ENCODE measurements at places on chromosomes 1 and 21. TPM values are rescaled to one million over a fixed set of nuclear protein-coding genes. Genes with fewer than 3 reads are reported as not detected.
A peak's percentile ranks its signal among the peaks of the same experiment; 100 is the strongest.

- H3K4me3 ChIP-seq, result no peak overlapping the region
- H3K4me1 ChIP-seq, result peaks cover 20% of the 10 kb centered on the region
- H3K27me3 ChIP-seq, result no peaks in the 10 kb centered on the region
- H3K27ac ChIP-seq, result peak overlapping the region; percentile 64
Observed at GRCh38 chr1:227357171-227357926, 39.1 kb upstream of the CDC42BPA start.

- H3K27me3 ChIP-seq, result no peaks in the 10 kb centered on the region
- peaks cover 3% of the 10 kb centered on the region for H3K4me1 ChIP-seq
- no peaks in the 10 kb centered on the region for H3K36me3 ChIP-seq
- H3K27ac ChIP-seq, result no peak overlapping the region
Observed at GRCh38 chr1:6059866-6060265, 14.2 kb downstream of the KCNAB2 start.

Gene AVPR1B
- total RNA-seq, result not detected

- DNase-seq, result no peak
- no peaks in the 10 kb centered on the region for H3K27me3 ChIP-seq
- no peak overlapping the region for H3K27ac ChIP-seq
- H3K4me3 ChIP-seq, result no peak overlapping the region
Observed at GRCh38 chr1:1185101-1185765, 11.6 kb downstream of the TTLL10 start.

DNA sequence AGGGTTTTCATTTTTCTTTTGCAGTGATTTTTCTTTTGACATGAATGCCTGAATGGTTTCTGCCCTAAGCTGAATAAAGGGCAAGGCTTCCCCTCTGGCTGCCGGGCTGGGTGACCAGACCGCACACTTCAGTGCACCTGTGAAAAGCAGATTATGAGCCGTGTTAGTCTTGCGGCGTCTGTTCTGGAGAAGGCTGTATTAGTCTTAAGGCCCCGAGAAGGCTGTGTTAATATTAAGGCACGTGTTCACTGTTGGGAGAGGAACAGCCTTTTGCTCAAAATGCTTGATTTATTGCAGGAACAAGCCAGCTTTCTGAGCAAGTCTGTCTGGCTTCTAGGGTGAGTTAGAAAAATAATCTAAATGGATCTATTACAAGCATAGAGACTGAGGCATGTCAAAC, 54.7 kb upstream of the DNAH14 start:
- H3K27me3 ChIP-seq, result peaks cover 14% of the 10 kb centered on the region
- H3K27ac ChIP-seq, result no peak overlapping the region
- H3K36me3 ChIP-seq, result no peaks in the 10 kb centered on the region
- H3K4me1 ChIP-seq, result no peaks in the 10 kb centered on the region
- H3K4me3 ChIP-seq, result no peak overlapping the region

- no peak overlapping the region for H3K27ac ChIP-seq
- H3K36me3 ChIP-seq, result peaks cover 22% of the 10 kb centered on the region
- H3K4me1 ChIP-seq, result peaks cover 8% of the 10 kb centered on the region
Observed at GRCh38 chr21:15820852-15821379, 91.1 kb downstream of the USP25 start.

Gene C1QC
- 12.9 TPM for total RNA-seq

GRCh38 chr1:229146647-229147046, 124.3 kb upstream of the RAB4A start:
- no peak overlapping the region for H3K27ac ChIP-seq

DNA sequence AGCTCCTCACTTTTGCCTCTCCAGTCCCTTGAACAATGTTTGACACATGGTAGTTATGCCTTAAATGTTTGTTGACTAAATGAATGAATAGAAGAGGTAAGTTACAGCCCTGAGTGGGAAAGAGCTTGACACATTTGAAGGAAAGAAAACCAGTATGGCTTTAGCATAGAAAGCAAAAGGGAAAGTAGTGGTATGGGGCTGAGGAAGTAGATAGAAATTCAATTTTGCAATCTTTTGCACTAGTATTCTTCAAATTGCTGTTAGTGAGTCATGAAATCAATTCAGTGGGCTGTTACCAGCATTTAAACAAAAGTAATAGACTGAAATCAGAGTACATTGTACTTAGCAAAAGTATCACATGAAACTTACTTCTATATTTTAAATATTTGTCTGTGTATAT, 21.1 kb downstream of the PLA2G4A start:
- H3K27me3 ChIP-seq, result no peaks in the 10 kb centered on the region
- H3K36me3 ChIP-seq, result no peaks in the 10 kb centered on the region
- H3K4me1 ChIP-seq, result no peaks in the 10 kb centered on the region

Gene DCLRE1B
- total RNA-seq, result 1.4 TPM

DNA sequence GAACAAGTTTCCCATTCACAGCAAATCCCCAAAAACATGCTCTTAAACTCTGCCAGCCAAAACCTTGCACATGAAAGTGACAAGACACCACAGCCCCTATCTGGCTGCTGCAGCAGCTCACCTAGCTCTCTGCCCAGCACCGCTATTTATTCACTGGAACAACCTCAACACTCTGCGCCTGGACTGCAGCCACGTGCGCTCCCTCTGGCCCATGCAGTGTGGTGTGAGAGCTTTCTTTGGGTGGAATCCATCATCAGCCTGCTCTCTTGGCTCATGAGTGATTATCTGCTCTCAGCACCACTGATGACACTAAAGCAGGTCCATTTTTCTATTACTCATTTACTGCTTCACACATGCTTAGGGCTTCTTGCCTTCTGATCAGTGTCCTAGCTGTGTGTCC, 11.4 kb downstream of the KCNJ6 start:
- no peaks in the 10 kb centered on the region for H3K4me1 ChIP-seq
- H3K4me3 ChIP-seq, result no peak overlapping the region
- no peaks in the 10 kb centered on the region for H3K27me3 ChIP-seq
- no peaks in the 10 kb centered on the region for H3K36me3 ChIP-seq

- no peaks in the 10 kb centered on the region for H3K27me3 ChIP-seq
- H3K4me3 ChIP-seq, result no peak overlapping the region
- no peaks in the 10 kb centered on the region for H3K36me3 ChIP-seq
- H3K4me1 ChIP-seq, result no peaks in the 10 kb centered on the region
- no peak overlapping the region for H3K27ac ChIP-seq
Observed at GRCh38 chr1:246146804-246147523, 360.1 kb downstream of the SMYD3 start.

DNA sequence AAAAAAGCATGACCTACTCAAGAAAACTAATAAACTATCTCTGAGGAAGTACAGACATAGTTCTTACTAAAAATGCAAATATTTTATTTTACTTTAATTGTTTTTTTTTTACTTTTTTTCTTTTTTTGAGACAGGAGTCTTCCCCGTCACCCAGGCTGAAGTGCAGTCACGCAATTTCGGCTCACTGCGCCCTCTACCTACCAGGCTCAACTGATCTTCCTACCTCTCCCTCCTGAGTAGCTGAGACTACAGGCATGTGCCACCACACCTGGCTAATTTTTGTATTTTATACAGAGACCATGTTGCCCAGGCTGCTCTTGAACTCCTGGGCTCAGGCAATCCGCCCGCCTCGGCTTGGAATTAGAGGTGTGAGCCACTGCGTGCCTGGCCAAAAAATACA, 1263.1 kb downstream of the KCNT2 start:
- H3K27ac ChIP-seq, result no peak overlapping the region
- H3K4me1 ChIP-seq, result no peaks in the 10 kb centered on the region
- no peaks in the 10 kb centered on the region for H3K27me3 ChIP-seq
- DNase-seq, result no peak
- no peaks in the 10 kb centered on the region for H3K36me3 ChIP-seq
- H3K4me3 ChIP-seq, result no peak overlapping the region

- no peak overlapping the region for H3K27ac ChIP-seq
- no peaks in the 10 kb centered on the region for H3K4me1 ChIP-seq
- no peak overlapping the region for H3K4me3 ChIP-seq
- no peaks in the 10 kb centered on the region for H3K27me3 ChIP-seq
- no peaks in the 10 kb centered on the region for H3K36me3 ChIP-seq
Observed at GRCh38 chr1:7313826-7314225, 457.3 kb upstream of the VAMP3 start.

Gene CHAF1B
- 10.4 TPM for total RNA-seq

Gene NBPF9
- 7.0 TPM for total RNA-seq

GRCh38 chr21:44842721-44843445, 25.0 kb upstream of the SUMO3 start:
- no peak for DNase-seq
- no peak overlapping the region for H3K27ac ChIP-seq
- no peaks in the 10 kb centered on the region for H3K36me3 ChIP-seq
- no peak overlapping the region for H3K4me3 ChIP-seq

GRCh38 chr1:17098446-17099317, 20.6 kb downstream of the PADI2 start:
- H3K27ac ChIP-seq, result peak overlapping the region; percentile 95
- H3K4me1 ChIP-seq, result peaks cover 55% of the 10 kb centered on the region
- DNase-seq, result peak; percentile 100
- peaks cover 12% of the 10 kb centered on the region for H3K36me3 ChIP-seq
- no peak overlapping the region for H3K4me3 ChIP-seq

Data from gastrocnemius medialis (tissue), 4 donors.